ENCODE measurements at places on chromosomes 16 and 17.

DNA sequence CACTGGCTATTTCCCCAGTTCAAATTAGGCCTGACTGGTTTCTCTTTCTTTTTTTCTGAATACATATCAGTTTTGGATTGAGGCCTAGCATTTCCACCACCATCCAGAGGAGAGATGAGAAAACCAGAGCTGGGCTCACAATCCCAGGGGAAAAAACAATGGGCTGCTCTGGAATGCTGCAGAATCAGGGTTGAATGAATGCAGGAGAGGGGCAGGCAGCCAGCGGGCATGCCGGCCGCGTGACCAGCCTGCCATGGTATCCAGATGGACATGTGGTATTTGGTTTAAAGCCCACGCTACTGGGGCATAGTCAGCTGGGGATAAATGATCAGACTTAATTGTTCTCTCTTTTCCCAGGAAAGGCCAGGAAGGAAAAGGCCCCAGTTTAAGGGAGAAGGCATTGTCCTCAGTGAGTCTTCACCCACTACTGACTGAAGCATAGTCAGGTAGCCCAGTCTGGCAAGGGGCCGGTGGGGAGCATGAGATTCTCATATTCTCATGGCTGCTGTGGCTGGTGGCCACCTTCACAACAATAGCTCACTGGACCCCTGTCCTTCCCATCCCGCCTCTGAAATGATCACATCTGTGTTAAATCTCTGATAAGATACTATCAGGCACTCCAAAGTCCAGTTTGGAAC, 38.7 kb upstream of the RHOT1 start:
- DNase-seq, result no peak

DNA sequence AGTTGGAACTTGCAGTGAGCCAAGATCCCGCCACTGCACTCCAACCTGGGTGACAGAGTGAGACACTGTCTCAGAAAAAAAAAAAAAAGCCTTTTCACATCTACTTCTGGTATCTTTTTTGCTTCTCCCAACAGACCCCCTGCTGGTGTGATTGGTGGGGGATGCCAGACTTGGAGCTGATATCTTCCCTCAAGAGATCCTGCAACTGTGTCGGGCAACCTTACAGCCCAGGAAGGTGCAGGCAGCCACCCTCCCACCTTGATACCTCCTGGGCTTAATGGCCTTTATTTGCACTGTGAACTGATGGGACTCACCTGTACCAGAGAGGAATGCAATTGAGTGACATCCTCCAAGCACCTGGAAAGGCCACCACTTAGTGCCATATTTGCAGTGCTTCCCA, 142.3 kb downstream of the RGS9 start:
- DNase-seq, result no peak

- no peak for DNase-seq
Measured at GRCh38 chr16:90084215-90084950, 7.3 kb upstream of the PRDM7 start.

DNA sequence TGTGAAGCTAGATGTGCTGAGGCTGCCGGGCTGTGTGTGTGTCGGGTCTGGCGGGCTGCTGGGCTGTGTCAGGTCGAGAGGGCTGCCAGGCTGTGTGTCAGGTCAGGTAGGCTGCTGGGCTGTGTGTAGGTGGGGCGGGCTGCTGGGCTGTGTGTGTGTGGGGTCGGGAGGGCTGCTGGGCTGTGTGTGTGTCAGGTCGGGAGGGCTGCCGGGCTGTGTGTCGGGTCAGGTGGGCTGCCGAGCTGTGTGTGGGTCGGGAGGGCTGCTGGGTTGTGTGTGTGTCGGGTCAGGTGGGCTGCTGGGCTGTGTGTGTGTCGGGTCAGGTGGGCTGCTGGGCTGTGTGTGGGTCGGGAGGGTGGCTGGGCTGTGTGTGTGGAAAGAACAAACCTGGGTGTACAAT, 8.6 kb downstream of the WDR45B start:
- DNase-seq, result no peak
